ENCODE measurements at places on chromosomes 5 and 9. TPM values are rescaled to one million over a fixed set of nuclear protein-coding genes. Genes with fewer than 3 reads are reported as not detected.

DNA sequence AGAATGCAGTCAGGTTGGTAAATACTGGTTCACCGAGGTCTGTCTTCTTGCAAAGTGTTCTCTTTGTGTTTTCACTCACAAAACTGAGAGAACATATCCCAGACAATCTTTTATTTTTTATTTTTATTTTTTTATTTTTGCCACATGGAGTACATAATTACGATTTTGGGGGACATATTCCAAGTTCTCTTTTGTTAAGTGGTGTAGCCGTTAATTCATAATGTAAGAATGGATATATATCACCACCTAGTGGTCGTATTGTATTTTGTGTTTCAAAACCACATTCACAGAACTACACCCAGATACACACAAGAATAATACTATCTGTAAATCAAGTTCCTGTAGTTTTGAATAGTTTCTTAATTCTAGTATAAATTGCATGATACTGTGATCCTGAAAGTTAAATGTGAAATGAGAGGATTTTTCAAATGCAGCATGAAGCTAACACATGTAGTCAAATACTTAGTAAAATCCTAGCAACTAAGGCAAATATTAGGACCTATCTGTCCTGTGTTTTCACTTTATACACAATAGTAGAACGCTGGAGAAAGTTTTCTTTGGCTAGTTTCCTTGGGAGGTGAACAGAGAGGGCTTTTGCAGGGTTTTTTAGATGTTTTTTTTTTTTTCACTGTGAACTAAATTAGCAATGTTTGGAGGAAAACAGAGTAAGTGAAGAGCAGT is 92.7 kb downstream of the VCAN start:
- no peak overlapping the region for H3K4me3 ChIP-seq
- no peaks in the 10 kb centered on the region for H3K27me3 ChIP-seq
- peaks cover 7% of the 10 kb centered on the region for H3K4me1 ChIP-seq
- no peak for DNase-seq
- no peak overlapping the region for H3K27ac ChIP-seq
- no peaks in the 10 kb centered on the region for H3K36me3 ChIP-seq

DNA sequence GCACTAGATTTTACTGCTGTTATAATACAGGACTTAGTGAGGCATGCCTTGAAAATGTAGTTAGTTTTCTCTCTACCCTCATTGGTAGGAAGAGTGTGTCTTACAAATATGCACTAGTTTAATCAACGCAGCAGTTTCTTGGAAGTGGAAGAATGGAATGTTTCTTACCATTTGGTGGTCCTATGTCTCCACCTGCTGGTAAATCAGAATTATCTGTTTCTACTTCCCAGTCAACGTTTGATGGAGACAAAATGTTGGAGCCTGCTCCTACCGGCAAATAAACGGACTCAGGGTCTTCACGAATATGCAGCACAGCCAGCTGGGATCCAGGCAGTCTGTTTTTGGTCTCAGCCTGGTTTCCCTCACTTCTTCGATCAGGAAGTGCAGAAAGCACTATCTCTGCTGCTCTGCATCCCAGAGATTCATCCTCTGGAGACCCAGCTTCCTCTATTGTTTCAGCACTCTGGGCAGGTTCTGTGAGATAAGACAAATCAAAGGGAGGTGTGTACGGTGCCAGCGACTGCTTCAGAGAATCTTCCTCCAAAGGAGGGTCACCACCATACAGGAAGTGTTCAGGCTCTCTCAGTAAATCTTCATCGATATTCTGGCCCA is 59.5 kb upstream of the PCA3 start:
- no peaks in the 10 kb centered on the region for H3K27me3 ChIP-seq
- no peak overlapping the region for H3K27ac ChIP-seq
- no peaks in the 10 kb centered on the region for H3K4me1 ChIP-seq
- no peak overlapping the region for H3K4me3 ChIP-seq
- DNase-seq: no peak
- no peaks in the 10 kb centered on the region for H3K36me3 ChIP-seq

DNA sequence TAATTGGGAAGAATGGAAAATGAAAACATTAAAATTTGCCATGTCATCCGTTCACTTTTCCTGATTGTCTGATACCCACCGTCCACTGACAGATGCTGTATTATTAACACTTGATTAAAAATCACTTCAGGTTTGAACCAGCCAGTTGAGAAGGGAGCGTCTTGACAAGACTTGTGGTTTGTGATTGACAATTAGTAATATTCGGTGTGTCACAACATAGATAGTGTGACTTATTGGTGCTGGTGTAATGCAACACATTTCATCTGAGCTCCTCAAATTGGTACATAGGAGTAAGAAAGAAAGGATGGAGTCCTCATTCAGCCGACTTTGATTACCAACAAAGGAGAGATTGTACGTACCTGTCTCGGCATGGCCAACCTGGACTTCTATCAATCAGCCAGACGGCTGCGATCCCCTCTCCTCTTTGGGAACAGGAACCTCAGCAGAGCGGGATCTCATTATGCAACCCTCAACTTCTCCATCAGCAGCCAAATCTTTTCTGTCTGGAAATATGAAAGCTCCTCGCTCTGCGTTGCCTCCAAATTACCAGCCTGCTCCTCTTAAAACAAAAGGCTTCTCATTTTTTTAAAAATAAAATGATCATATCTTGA is 211.7 kb upstream of the MVB12B start:
- H3K4me1 ChIP-seq: no peaks in the 10 kb centered on the region
- no peaks in the 10 kb centered on the region for H3K27me3 ChIP-seq
- no peak overlapping the region for H3K4me3 ChIP-seq
- DNase-seq: peak; percentile 2
- H3K27ac ChIP-seq: no peak overlapping the region

GRCh38 chr9:14453286-14453685 is 139.3 kb upstream of the NFIB start:
- no peaks in the 10 kb centered on the region for H3K36me3 ChIP-seq
- no peak overlapping the region for H3K27ac ChIP-seq
- DNase-seq: no peak
- no peaks in the 10 kb centered on the region for H3K4me1 ChIP-seq
- H3K4me3 ChIP-seq: no peak overlapping the region

- H3K27ac ChIP-seq: no peak overlapping the region
- no peak for DNase-seq
- no peaks in the 10 kb centered on the region for H3K27me3 ChIP-seq
- no peaks in the 10 kb centered on the region for H3K36me3 ChIP-seq
- H3K4me1 ChIP-seq: no peaks in the 10 kb centered on the region
- no peak overlapping the region for H3K4me3 ChIP-seq
These were observed 313.8 kb downstream of the ARRDC3 start for GRCh38 chr5:91069364-91069763.

Gene RAB3C
- 1.1 TPM for total RNA-seq

Gene AMBP
- total RNA-seq: not detected

All from tibial nerve (tissue), 4 donors.